H1 (cell line): ENCODE measurements at places on chromosomes 7 and 10.

GRCh38 chr10:91123261-91123660, 97.2 kb upstream of the PCGF5 start:
- no peak for DNase-seq

- no peak for DNase-seq
These were observed 41.9 kb downstream of the CDK1 start for GRCh38 chr10:60820093-60820754.

GRCh38 chr10:71795248-71795647, 21.9 kb upstream of the VSIR start:
- DNase-seq = no peak

DNA sequence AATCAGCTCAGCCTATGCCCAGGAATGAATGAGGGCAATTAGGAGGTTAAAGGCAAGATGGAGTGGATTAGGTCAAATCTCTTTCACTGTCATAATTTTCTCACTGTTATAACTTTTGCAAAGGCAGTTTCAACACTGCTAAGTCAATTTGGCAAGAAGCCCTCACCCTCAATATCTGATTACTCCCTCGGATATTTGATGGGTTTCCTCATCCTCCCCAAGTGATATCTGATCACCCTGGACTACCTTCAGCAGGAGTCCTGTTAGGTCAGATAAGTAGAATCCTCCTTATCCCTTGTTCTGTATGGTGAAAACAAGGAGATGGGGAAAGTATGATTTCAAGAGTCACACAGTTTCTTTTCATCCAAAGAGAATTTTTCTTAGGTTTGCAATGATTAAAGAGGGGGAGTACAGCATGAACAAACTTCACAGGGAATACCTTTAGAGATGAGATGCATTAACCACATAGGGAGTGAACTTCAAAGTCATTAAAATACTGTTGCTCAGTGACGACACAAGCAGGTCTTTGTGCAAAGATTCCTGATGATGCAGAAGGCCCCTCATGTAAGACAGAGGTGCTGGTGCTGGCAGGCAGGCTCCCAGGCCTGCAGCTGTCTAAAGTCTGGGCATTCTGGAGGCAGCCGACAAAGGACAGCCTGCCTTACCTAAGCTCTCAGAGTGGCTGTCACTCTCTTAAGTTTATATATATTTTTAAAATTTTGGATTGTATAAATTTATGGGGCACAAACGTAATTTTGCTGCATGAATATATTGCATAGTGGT, 75.4 kb upstream of the POM121L12 start:
- DNase-seq = no peak

DNA sequence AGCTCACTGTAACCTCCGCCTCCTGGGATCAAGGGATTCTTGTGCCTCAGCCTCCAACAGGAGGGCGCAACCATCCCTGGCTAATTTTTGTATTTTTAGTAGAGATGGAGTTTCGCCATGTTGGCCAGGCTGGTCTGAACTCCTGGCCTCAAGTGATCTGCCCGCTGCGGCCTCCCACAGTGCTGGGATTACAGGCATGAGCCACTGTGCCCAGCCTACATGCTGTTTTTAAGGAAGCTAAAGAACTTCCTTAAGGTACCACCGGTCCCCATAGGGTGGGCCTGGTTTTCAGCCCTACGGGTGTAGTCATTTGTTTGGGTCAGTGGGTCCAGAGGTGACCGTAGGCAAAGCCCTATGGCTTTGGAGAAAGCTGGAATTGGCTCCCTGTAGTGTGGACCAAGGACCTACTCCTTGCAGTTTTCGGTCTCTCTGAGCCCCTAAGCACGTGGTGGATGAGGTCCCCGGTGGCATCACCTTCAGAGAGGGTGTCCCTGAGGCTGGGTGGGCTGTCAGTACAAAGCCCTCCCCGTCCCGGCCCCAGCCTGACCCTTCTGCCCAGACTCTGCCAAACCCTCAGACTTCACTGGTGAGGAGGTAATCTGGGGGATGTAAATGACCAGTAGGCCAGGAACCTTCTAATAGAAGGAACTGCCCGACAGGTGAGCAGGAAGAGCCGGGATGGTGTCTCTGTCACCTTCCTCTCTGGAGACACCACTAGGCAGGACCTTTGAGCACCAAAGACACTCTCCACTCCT, 30.5 kb downstream of the ANXA11 start:
- DNase-seq = no peak
